ENCODE measurements at places on chromosomes 12 and 14.

DNA sequence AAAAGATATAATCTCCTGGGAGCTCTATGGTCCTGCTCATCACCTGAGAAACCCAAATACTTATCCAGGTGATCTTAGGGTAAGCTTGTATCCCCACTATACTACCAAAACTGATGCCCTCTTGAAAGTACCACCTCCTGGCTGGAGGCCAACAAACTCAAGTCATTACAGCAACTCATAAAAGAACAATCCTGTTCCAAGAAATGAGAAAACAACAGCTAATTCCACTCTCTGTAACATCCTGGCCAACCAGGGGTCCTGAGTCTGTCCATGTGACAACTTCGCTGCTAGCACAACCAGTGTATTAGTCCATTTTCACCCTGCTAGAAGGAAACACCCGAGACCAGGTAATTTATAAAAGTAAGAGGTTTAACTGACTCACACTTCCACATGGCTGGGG, 190.0 kb upstream of the BMP4 start:
- DNase-seq = no peak

- DNase-seq = no peak
Measured at GRCh38 chr12:25692115-25693035, 139.3 kb upstream of the LMNTD1 start.

- no peak for DNase-seq
Measured at GRCh38 chr14:77302926-77303325, 17.8 kb downstream of the POMT2 start.

DNA sequence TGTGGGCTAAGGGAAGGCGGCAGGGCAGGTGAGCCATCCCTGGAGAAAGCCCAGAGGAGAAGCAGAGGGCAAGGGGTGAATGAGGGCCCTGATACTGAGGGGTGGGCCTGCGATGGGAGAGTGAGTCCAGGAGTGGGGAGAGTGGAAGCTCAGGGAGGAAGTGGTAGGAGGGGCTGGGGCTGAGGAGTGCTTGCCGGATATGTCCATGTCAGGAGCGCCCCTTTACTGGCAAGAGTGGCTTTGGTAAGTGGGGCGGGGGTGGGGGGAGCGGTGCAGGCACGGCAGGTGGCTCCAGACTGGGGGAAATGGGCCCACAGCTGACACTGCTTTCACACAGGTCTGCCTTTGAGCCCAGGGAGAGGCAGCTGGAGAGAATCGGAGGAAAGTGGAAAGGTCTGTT, 86.4 kb upstream of the GPR68 start:
- DNase-seq = no peak

GRCh38 chr12:2306012-2306411, 253.2 kb downstream of the CACNA1C start:
- no peak for DNase-seq

DNA sequence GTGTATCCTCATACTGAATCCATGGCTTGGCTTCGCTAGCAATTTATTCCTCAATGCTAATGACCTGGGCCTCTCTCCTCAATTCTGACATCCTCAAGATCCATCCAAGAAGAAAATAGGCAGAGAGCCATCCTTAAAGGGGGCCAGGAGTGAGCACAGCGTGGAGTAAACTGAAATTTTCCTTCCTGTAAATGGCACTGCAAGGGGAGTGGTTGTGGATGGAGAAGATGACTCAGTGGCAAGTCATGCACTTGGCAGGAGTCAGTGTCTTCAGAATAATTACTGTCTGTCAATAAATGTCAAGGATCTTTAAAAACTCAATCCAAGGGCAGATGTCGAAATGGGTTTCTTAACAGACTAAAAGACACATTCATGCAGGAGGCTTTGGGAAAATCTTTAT, 88.0 kb upstream of the TMEM132C start:
- DNase-seq = no peak

- DNase-seq = no peak
Measured at GRCh38 chr14:31241450-31242114, 34.0 kb upstream of the HECTD1 start.

- no peak for DNase-seq
Measured at GRCh38 chr12:70383886-70384285, 17.8 kb downstream of the KCNMB4 start.

DNA sequence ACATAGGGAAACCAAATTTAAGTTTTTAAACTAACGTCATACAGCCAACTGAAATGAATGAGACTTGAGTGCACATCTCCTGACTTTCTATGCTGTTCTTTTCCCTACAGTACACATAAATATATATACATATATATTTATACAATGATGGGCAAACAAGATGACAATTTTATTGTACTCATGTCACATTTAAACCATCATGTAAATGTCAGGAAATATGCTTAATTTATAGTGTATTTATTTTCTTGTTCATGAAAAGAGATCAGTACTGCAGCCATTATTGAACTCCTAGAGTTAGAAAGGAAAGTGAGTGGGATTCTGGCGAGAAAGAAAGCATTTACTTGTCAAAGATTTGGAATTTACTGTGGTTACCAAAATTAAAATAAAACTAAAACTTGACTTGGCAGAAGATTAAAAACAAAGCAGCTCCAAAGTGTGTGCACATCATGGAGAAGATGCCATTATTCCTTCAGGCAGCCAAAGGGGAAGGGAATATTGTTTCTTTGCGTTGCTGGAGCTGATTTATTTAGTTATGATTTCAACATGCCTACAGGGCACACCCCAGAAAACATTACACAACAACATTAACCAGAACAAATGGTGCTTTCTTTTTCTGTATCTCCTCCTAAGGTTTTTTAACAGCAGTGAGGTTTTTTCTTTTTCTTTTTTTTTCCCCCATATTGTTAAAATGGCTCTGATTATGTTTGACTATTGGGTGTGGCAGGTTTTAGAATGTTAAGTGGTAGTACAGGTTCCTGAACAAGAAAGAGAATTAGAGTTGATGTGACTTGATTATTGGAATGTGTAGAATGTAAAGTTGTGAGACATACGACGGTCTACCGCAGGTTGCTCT, 144.6 kb downstream of the RAD51B start:
- no peak for DNase-seq

DNA sequence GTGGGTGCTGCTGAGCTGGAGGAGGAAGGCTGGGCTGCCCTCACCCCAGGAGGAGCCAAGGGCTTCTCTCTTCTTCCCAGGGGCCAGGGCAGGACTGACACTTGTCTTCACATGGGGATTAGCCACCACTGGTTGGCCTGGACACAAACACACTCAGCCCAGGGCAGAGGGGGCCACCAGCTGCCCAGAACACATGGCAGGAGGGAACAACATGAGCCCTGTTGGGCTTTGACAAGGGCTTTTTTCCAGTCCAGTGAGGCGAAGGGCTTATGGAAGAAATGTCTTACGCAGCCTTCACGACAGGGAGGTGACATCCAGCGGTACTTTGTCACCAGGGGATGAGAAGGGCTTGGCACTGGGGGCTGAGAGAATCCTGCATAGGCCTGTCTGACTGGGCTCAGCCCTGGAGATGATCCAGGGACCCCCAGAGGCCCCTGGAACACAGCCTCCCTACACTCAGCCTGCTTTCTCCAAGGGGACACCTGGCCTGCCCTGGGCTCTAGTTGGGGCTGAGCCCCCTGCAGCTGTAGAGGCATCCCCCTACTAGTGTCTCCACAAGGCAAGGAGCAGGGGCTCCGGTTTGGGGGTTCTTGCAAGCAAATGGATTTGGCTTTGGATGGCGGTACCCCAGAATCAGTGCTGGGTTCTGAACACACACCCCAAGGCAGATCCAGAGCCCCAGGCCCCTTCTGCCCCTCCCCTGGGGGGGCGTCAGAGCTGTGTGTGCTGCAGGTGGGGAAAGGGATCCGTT, 18.9 kb downstream of the ARL6IP4 start:
- no peak for DNase-seq

DNA sequence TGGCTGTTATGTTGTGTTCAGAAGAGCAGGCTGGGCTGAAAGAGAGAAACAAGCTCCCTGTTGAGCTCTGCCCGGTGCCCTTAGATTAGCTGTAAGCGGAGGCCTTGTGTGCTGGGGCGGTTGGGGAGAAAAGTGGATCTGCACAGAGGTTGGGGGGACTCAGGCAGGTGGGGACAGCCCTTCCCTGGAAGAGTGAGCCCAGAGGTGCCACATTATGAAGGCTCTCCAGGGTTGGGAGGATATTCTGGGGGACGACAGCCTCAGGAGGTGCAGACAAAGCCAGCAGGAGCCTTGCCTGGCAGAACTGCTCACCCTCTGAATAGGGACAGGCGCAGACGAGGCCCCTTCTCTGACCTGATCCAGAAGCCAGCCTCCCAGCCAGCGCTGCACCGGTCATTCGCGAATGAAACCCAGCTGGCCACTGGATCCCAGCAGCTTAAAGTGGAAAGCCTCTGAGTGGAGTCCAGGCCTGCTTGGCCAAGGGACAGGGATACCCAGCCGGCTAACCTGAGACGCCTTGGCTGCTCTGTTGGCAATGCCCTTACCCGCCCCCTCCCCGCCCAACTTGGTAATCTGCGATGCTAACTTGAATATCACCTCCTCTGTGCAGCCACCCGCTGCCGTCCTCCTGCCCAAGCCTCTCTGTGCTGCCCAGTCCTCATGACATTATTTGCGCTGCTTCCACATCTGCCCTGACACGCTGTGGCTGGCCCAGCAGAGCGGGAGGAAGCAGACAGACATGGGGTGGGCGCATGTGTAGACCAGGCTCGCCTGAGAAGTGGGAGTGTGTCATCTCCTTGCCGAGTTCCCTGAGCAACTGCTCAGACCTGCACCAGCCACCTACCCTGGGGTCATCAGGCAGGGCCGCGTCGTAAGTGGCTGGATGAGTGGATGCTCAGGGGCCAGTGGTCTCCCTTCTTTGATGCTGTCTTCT, 5.6 kb downstream of the HIP1R start:
- DNase-seq = no peak

DNA sequence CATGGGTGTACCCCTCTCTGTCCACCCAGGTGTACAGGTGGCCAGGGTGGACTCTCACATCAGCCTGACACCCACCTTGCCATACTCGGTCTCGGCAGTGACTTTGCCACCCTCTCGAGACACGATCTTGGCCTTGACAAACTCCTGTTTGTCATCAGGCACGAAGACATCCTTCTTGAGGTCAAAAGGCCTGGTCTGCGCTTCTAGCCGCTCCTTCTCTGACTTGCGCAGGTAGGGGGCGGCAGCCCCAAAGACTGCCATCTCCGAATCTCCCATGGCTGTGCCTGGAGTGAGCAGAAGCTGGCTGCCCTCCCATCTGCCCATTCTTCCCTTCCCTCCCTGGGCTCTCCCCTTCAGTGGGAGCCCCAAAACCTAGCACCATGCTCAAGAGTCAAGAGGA, 2.0 kb downstream of the MYH7 start:
- no peak for DNase-seq

- no peak for DNase-seq
Measured at GRCh38 chr12:42372154-42372791, 46.3 kb downstream of the PPHLN1 start.

GRCh38 chr14:66249544-66249943, 236.6 kb upstream of the CCDC196 start:
- DNase-seq = no peak

- no peak for DNase-seq
Measured at GRCh38 chr14:56933446-56933845, 123.2 kb upstream of the OTX2 start.

DNA sequence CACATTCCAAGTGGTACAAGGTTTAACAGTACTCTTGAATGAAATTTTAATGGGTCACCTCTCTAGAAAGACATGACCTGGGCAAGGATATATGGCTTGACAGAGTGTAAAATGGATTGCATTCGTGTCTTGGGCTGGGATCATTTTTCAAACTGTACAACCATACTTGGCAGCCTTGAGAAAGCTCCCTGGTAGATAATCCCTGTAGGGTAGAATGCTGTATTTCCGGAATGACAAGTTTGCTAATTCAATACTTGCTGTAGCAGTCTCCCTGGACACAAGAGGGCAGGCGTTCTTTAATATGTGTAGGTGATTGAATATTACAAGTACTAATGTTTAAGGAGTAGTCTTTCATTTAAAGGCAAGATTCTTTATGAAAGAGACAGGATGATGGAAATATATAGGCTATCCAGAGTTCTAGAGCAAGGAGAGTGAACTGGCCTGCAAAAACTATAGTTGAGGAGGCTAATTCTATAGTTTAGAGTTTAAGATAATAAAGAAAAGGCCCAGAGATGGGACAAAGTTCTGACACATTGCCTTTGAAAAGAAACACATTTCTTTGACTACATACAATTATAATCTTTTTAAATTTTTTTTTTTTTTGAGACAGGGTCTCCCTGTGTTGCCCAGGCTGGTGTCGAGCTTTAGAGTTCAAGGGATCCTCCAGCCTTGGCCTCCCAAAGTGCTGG, 53.4 kb downstream of the PLBD1 start:
- DNase-seq = no peak

DNA sequence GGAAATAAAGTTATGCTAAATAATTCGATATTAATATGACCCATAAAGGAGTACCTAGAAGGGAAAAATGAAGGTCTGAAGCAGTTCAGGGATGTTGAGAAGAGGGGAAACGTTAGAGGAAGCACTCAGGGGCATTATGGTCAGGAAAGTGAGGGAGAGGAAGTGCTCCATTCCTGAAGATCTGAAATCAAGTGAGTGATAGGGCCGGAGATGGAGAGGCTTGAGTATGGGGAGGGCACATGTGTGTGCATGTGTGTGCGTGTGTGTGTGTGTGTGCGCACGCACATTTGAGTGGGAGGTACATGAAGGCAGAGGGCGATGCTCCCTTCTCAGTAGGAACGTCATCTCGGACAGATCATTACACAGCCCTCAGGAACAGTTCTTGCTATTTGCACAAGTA, 4.9 kb upstream of the DCD start:
- DNase-seq = no peak

GRCh38 chr14:62079038-62079437, 316.8 kb downstream of the SNAPC1 start:
- no peak for DNase-seq

DNA sequence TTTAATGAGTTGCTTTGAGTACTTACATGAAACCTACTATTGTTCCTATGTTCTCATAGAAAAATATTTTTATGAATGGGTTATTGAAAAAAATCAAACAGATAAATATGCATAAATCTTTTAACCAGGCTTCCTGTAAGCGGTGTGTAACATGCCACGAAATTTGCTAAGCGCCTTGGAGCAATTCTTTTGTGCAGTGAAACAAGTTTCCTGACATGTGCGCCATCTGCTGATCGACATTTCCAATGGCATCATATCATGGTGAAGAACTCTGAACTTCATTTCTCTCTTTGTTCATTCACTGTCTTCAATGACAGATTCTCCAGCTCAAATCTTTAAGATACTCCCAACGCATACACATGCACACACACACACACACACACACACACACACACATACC, 145.6 kb upstream of the NAV3 start:
- DNase-seq = peak; percentile 48

DNA sequence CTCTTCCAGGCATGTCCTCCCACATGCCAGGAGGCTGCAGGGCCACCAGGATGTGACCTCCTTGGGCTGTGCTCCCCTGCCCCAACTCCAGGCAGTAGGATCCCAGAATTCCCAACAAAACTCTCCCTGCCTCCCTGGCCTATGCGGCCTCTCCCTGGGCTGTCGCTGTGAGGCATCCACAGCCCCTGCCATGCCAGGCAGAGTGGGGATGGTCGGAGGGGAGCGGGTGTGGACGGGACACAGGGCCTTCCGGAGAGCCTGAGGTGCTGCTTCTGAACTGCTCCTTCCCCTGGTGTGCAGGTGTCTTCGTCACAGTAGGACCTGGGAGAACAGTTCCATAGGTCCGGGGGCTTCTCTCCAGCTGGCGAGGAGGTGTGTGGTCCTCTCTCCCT, 18.3 kb downstream of the GPR132 start:
- no peak for DNase-seq

All from left lobe of liver (tissue), 2 donors.